ENCODE measurements at places on chromosomes 3 and 15.

GRCh38 chr3:183393625-183394024 is 34.8 kb downstream of the MCF2L2 start:
- no peak for DNase-seq

- no peaks in the 10 kb centered on the region for H3K4me1 ChIP-seq
- H3K27me3 ChIP-seq: no peaks in the 10 kb centered on the region
- no peak for DNase-seq
- H3K36me3 ChIP-seq: no peaks in the 10 kb centered on the region
These were observed 386.5 kb upstream of the PROK2 start for GRCh38 chr3:72171463-72171881.

DNA sequence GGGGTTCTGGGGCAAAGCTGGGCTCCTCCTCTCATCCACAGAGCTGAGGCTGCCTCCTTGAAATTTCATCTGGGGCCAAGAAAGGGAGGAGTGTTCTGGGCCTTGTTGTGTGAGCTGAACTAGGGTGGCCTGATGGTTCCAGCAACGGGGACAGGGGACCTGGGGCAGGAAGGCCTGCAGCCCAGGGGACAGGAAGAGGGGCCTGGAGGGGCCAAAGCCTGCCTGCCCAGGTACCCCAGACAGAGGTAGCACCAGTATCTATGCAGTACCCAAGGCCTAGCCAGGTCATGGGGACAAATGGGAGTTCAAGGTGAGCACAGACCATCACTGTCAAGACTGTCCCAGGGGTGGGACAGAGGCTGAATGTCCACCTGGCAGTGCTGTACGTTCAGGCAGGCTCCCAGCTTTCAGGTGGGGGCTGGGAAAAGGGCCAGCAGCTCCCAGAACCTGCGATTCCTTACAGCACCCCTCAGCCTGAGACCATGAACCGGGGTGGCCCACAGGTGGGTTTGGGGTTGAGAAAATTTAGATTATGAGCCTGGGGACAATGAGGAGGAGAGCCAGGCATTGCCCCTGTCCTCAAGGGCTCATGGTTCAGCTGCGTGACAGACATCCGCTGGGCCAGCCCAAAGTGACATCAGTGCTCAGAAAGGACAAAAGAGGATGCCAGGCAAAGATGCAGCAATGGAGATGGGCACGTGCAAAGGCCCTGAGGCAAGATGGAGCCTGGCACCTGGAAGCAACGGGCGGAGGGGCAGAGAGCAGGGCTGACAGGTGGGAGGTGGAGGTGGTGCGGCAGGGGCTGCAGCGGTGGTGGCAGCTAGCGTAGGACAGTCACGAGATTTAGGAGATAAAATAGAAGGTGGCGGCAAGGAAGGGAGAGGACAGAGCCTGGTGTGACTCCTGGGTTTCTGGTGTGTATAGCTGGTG is 28.0 kb downstream of the PSTPIP1 start:
- DNase-seq: no peak
- no peaks in the 10 kb centered on the region for H3K36me3 ChIP-seq
- no peaks in the 10 kb centered on the region for H3K27me3 ChIP-seq
- H3K27ac ChIP-seq: no peak overlapping the region
- peaks cover 9% of the 10 kb centered on the region for H3K4me1 ChIP-seq

DNA sequence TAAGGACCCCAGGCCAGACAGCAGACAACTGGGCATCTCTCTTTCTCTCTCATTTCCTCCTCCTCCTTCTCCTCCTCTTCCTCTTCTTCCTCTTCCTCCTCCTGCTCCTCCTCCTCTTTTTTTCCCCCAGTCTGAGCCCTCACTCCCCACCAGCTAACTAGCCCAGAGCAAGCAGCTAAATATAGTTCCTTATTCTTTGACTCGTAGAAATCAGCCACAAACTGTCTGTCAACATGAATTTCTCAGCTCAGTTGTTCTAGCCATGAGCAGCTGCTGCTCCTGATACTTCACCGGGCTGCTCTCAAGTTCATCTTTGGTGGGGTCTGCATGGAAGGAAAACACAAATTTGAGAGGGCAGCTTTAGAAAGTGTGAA is 19.2 kb upstream of the LOXL1 start:
- no peaks in the 10 kb centered on the region for H3K27me3 ChIP-seq
- no peak for DNase-seq
- H3K4me3 ChIP-seq: no peak overlapping the region
- peaks cover 3% of the 10 kb centered on the region for H3K4me1 ChIP-seq
- no peak overlapping the region for H3K27ac ChIP-seq

GRCh38 chr3:31853580-31853979 is 127.5 kb downstream of the OSBPL10 start:
- H3K36me3 ChIP-seq: no peaks in the 10 kb centered on the region
- no peaks in the 10 kb centered on the region for H3K27me3 ChIP-seq
- no peak for DNase-seq
- H3K27ac ChIP-seq: no peak overlapping the region
- no peak overlapping the region for H3K4me3 ChIP-seq
